ENCODE measurements at places on chromosomes 3 and 15. TPM values are rescaled to one million over a fixed set of nuclear protein-coding genes. Genes with fewer than 3 reads are reported as not detected.

The MOBP gene
- total RNA-seq = 0.34 TPM

The CFAP100 gene
- not detected for total RNA-seq

The C2CD4A gene
- total RNA-seq = 0.46 TPM

The AMT gene
- 7.5 TPM for total RNA-seq

The SLC9A9 gene
- total RNA-seq = 4.3 TPM

The TRH gene
- total RNA-seq = not detected

The DCBLD2 gene
- total RNA-seq = 1.1 TPM

The FSIP1 gene
- total RNA-seq = 0.58 TPM

The CYP1A1 gene
- total RNA-seq = 3.4 TPM

The RCCD1 gene
- 27.6 TPM for total RNA-seq

The GJD2 gene
- not detected for total RNA-seq

- no peak for DNase-seq
- H3K27me3 ChIP-seq = peaks cover 6% of the 10 kb centered on the region
- H3K4me1 ChIP-seq = no peaks in the 10 kb centered on the region
- H3K36me3 ChIP-seq = no peaks in the 10 kb centered on the region
- H3K27ac ChIP-seq = no peak overlapping the region
These were observed 54.5 kb downstream of the ACAD9 start for GRCh38 chr3:128933922-128934253.

GRCh38 chr3:170966495-170966894, 58.1 kb upstream of the EIF5A2 start:
- H3K4me3 ChIP-seq = no peak overlapping the region
- peaks cover 2% of the 10 kb centered on the region for H3K36me3 ChIP-seq
- DNase-seq = no peak
- no peaks in the 10 kb centered on the region for H3K27me3 ChIP-seq
- no peaks in the 10 kb centered on the region for H3K4me1 ChIP-seq
- no peak overlapping the region for H3K27ac ChIP-seq

- H3K27me3 ChIP-seq = no peaks in the 10 kb centered on the region
- no peaks in the 10 kb centered on the region for H3K36me3 ChIP-seq
- H3K4me3 ChIP-seq = no peak overlapping the region
- H3K4me1 ChIP-seq = no peaks in the 10 kb centered on the region
- no peak overlapping the region for H3K27ac ChIP-seq
These were observed 701.2 kb downstream of the NLGN1 start for GRCh38 chr3:174098746-174099145.

- no peaks in the 10 kb centered on the region for H3K36me3 ChIP-seq
- H3K27me3 ChIP-seq = peaks cover 7% of the 10 kb centered on the region
- DNase-seq = peak; percentile 63
- H3K4me3 ChIP-seq = no peak overlapping the region
- H3K27ac ChIP-seq = no peak overlapping the region
These were observed 677.4 kb downstream of the SQOR start for GRCh38 chr15:46312133-46312740.

GRCh38 chr3:134864636-134865035, 69.6 kb downstream of the EPHB1 start:
- H3K4me1 ChIP-seq = no peaks in the 10 kb centered on the region
- no peak for DNase-seq
- H3K36me3 ChIP-seq = no peaks in the 10 kb centered on the region

DNA sequence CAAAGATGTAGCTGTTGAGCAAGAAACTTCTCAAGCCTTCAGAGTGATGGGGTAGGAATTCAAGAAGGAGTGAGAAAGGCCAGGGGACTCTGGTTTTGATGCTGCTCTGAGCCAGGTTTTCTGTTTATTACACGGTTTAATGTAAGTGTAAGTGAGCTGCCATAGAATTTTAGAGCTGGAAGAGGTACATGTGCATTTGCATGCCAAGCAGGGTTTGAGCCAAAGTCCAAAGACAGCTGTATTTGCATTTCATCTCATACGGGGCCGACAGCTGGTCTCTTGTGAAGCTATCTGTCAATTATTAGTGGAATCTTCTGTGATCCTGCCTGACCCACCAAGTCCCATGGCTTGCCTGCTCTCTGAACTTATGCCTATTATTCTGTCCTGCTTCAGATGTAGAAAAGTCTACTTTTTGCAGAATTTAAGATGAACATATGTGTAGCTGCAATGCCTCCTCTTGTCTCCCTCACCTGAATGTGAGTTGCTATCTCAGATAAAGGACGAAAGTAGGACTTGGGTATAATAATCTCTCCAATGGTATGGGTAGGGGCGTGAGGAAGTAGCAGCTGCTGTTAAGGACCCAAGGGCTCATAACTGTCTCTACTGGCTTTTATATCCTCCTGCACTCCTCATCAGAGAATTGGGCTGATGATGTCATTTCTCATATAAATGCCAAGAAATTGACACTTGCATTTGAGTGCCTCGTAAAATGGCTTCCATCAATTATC, 160.0 kb downstream of the SQOR start:
- DNase-seq = no peak
- H3K27me3 ChIP-seq = peaks cover 22% of the 10 kb centered on the region
- H3K4me1 ChIP-seq = no peaks in the 10 kb centered on the region
- H3K27ac ChIP-seq = no peak overlapping the region

- peaks cover 21% of the 10 kb centered on the region for H3K36me3 ChIP-seq
- H3K27ac ChIP-seq = no peak overlapping the region
- H3K4me3 ChIP-seq = no peak overlapping the region
- DNase-seq = no peak
These were observed 14.1 kb downstream of the ZXDC start for GRCh38 chr3:126461450-126462070.

- H3K36me3 ChIP-seq = no peaks in the 10 kb centered on the region
- peaks cover 17% of the 10 kb centered on the region for H3K27me3 ChIP-seq
- H3K27ac ChIP-seq = no peak overlapping the region
- no peak overlapping the region for H3K4me3 ChIP-seq
- peaks cover 38% of the 10 kb centered on the region for H3K4me1 ChIP-seq
- no peak for DNase-seq
These were observed 6.3 kb downstream of the ADAMTS17 start for GRCh38 chr15:100335335-100335999.

DNA sequence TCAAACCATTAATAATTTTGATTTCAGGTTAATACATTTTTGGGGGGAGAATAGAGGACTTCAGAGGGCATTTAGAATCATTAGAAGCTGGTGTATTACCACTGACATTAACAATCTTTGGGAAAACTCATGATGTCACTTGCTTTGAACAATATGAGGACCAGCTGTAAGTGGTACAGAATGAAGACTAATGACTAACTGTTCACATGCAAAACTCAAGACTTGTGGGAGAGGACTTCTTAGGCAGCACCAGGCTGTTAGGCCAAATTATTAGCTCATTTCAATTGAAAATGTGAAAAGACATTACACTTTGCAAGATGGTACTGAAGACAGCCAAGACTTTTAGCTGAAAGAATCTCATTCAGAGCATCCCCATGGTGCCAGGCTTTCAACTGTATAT, 426.2 kb upstream of the ADAMTS9 start:
- H3K4me1 ChIP-seq = no peaks in the 10 kb centered on the region
- no peaks in the 10 kb centered on the region for H3K27me3 ChIP-seq
- H3K27ac ChIP-seq = no peak overlapping the region
- DNase-seq = no peak
- no peak overlapping the region for H3K4me3 ChIP-seq
- peaks cover 3% of the 10 kb centered on the region for H3K36me3 ChIP-seq

DNA sequence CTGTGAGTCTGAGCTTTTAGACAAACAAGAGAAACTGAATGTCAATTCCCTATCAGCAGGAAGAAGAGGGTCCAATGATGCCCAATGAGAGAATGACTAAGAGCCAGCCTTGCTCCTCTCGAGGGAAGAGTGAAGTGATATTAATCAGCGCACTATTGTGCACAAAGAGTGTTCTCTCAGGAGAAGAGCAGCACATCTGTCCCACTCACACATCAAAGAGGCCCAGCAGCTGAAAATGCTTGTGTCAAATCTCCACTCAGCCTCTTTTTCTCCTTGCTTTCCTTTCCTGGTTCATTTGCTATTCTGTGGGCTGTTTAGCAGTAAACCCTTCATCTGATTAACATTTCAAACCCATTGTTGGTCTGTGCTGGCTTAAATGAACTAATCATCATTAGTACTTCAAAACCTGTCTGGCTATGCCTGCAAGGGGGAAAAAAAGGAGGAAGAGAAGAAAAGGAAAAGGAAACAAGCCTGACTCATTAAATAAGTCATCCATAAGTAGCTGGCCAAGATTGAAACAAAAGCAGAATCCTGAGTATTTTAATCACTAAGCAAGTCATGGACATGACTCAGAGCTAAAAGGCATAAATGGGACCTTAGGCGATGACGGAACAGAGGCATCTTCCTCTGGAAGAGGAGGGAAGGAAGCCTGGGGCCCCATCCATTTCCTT, 912.7 kb downstream of the TUSC7 start:
- H3K36me3 ChIP-seq = no peaks in the 10 kb centered on the region
- DNase-seq = no peak
- H3K27me3 ChIP-seq = no peaks in the 10 kb centered on the region
- no peaks in the 10 kb centered on the region for H3K4me1 ChIP-seq
- H3K27ac ChIP-seq = no peak overlapping the region

DNA sequence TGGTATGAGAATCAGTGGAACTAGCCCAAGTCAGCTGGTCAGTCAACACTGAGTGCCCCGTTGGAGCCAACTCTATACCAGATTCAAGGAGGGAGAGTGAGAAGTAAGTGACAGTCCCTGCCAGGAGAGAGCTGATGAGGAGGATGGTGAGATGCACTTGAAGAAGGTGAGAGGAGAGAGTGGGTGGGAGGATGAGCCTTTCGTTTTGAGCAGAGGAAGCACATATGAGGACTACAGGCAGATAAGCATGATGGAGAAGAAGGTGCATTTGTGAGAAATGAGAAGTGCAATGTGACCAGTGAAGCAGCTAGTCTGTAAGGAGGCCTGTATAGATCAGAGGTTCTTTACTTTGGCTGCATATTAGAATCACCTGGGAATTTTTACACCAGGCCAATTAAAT, 40.4 kb downstream of the NME9 start:
- H3K27me3 ChIP-seq = no peaks in the 10 kb centered on the region
- H3K36me3 ChIP-seq = peaks cover 18% of the 10 kb centered on the region
- H3K4me3 ChIP-seq = no peak overlapping the region
- H3K4me1 ChIP-seq = peaks cover 13% of the 10 kb centered on the region
- DNase-seq = no peak

DNA sequence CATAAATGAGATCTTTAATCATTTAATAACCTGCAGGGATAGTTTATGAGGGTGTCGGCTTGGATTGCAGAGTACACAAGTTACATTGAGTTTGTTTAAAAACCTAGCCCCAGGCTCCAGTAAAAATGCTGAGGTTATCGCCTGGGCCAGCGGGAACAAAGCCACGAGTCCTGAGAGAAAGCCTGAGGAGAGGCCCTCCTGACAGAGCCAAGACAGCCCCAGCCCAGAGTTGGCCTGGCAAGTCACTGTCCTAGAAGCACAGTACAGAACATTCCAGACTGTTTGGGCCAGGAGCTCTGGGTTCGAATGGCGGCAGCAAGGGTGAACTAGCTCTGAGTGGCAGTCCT, 32.4 kb downstream of the SEC61A1 start:
- no peak overlapping the region for H3K27ac ChIP-seq
- no peaks in the 10 kb centered on the region for H3K27me3 ChIP-seq
- peaks cover 6% of the 10 kb centered on the region for H3K36me3 ChIP-seq
- no peaks in the 10 kb centered on the region for H3K4me1 ChIP-seq
- H3K4me3 ChIP-seq = no peak overlapping the region

- peaks cover 14% of the 10 kb centered on the region for H3K36me3 ChIP-seq
- no peaks in the 10 kb centered on the region for H3K27me3 ChIP-seq
- H3K4me3 ChIP-seq = peak overlapping the region; percentile 93
- H3K4me1 ChIP-seq = peaks cover 53% of the 10 kb centered on the region
These were observed 112.4 kb upstream of the BHLHE40 start for GRCh38 chr3:4866866-4867265.

DNA sequence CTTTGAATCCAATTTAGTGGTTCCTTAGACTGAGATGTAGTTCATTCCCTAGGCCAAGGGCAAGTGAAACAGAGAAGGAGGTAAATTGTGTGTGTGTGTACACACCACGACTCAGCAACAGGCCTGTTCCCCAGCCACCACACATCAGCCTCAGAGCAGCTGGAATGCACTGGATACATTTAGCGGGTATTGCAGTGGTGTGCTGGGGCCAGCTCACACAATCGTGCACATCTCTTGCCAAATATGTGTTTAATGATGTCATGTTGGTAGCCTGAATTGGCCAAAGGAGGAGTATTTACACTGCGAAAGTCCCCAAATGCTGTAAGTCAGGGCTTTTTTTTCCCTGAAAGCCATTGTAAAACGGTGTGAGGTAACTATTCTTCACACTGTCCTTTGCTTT, 82.3 kb downstream of the RBPMS2 start:
- no peaks in the 10 kb centered on the region for H3K36me3 ChIP-seq
- peaks cover 58% of the 10 kb centered on the region for H3K4me1 ChIP-seq
- no peaks in the 10 kb centered on the region for H3K27me3 ChIP-seq
- no peak overlapping the region for H3K4me3 ChIP-seq

DNA sequence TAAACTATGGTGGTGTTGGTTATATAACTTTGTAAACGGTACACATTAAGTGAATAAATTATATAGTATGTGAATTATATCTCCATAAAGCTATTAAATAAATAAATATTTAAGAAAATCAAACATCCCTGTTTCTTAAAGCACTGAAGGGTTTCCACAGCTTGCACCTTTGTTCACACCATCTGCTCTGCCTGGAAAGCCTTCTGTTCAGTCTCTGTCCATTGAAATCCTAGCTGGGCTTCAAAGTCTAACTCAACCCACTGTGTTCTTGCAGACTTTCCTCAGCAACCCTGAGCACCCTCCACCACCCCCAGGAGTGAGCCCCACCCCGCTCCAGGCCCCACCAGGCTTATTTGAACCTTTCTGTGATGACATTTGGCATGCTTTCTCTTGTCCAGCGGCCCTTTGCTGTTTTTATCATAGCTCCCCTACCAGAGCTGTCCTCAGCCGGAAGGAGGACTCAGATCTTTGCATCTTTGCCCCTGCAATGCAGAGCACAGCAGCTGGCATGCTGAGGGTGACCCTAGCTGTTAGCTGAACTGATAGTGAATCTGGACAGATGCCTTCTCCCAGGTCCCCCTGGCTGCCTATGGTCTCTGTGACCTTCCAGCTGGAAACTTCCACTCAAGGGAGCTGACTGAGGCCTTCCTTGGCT, 105.2 kb downstream of the DAPK2 start:
- H3K36me3 ChIP-seq = no peaks in the 10 kb centered on the region
- H3K4me3 ChIP-seq = no peak overlapping the region
- no peak overlapping the region for H3K27ac ChIP-seq
- peaks cover 41% of the 10 kb centered on the region for H3K4me1 ChIP-seq
- DNase-seq = no peak
- no peaks in the 10 kb centered on the region for H3K27me3 ChIP-seq

GRCh38 chr3:56960234-56960917, 100.1 kb upstream of the SPATA12 start:
- no peaks in the 10 kb centered on the region for H3K27me3 ChIP-seq
- no peak for DNase-seq
- peaks cover 23% of the 10 kb centered on the region for H3K4me1 ChIP-seq
- H3K36me3 ChIP-seq = peaks cover 2% of the 10 kb centered on the region
- H3K4me3 ChIP-seq = peak overlapping the region; percentile 5

DNA sequence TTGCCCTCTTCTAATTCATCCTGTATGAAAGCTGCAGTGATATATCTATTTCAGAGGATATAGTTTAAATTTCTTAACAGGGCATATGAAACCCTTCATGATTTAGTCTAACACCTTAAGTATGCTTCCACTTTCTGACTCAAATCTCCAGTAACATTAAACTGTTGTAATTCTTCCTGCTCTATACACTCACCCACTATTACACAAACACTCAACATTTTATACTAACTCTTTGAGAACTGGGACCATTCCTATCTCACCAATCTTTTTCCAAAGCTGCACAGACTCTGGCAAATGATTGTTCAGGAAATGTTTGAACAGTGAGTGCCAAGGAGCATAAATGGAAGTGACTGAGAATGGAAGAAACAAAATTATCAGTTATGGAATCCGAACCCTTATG, 560.4 kb upstream of the DPPA4 start:
- no peaks in the 10 kb centered on the region for H3K27me3 ChIP-seq
- H3K4me1 ChIP-seq = peaks cover 8% of the 10 kb centered on the region
- H3K36me3 ChIP-seq = no peaks in the 10 kb centered on the region
- no peak for DNase-seq

All from activated T-cell treated with anti-CD3 and anti-CD28 coated beads, Interleukin-2, amount 50 U/mL, for 72 hours (primary cell).